ENCODE measurements at places on chromosomes 5 and 9.

- peaks cover 21% of the 10 kb centered on the region for H3K27me3 ChIP-seq
- H3K36me3 ChIP-seq = no peaks in the 10 kb centered on the region
- no peak overlapping the region for H3K4me3 ChIP-seq
- peaks cover 7% of the 10 kb centered on the region for H3K4me1 ChIP-seq
Measured at GRCh38 chr5:94184870-94185269, 433.5 kb downstream of the KIAA0825 start.

- no peaks in the 10 kb centered on the region for H3K27me3 ChIP-seq
- H3K4me1 ChIP-seq = peaks cover 23% of the 10 kb centered on the region
- H3K36me3 ChIP-seq = peaks cover 50% of the 10 kb centered on the region
- DNase-seq = no peak
Measured at GRCh38 chr5:143376195-143376779, 27.2 kb downstream of the NR3C1 start.

DNA sequence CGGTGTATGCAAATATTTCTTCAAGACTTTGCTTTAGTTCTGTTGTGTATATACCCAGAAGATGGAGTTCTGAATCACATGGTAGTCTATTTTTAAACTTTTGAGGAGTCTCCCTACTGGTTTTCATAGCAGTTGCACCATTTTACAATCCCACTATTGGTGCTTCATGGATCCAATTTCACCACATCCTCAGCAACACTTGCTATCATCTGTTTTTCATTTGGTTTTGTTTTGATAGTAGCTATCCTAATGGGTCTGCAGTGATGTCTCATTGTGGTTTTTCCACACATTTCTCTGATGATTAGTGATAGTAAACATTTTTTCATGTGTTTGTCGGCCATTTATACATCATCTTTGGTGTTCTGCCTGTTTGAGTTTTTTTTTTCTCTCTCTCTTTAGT is 1339.3 kb downstream of the EFNA5 start:
- no peak for DNase-seq
- H3K27me3 ChIP-seq = no peaks in the 10 kb centered on the region
- no peaks in the 10 kb centered on the region for H3K4me1 ChIP-seq
- H3K27ac ChIP-seq = no peak overlapping the region
- no peak overlapping the region for H3K4me3 ChIP-seq
- H3K36me3 ChIP-seq = no peaks in the 10 kb centered on the region

GRCh38 chr5:7650755-7651154 is 200.2 kb downstream of the CFAP90 start:
- H3K4me3 ChIP-seq = no peak overlapping the region
- no peaks in the 10 kb centered on the region for H3K36me3 ChIP-seq
- H3K27ac ChIP-seq = no peak overlapping the region
- H3K4me1 ChIP-seq = no peaks in the 10 kb centered on the region

DNA sequence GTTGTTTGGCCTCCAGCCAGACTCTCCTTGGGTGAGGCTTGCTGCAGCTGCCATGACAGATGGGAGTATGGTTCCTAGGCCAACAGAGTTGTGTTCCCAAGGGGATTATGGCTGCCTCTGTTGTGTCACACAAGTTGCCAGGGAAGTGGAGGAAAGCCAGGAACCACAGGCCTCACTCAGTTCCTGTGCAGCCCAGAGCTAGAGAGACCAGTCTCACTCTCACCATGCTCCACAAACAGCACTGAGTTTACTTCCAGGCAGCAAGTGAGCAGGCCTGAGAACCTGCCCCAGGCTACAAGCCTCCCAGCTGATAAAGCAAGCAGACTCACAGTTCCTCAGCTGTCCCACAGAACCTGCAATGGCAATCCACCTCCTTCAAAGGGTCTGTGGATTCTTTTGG is 273.6 kb upstream of the TAS2R1 start:
- H3K36me3 ChIP-seq = no peaks in the 10 kb centered on the region
- no peaks in the 10 kb centered on the region for H3K4me1 ChIP-seq
- no peak overlapping the region for H3K27ac ChIP-seq
- no peaks in the 10 kb centered on the region for H3K27me3 ChIP-seq

DNA sequence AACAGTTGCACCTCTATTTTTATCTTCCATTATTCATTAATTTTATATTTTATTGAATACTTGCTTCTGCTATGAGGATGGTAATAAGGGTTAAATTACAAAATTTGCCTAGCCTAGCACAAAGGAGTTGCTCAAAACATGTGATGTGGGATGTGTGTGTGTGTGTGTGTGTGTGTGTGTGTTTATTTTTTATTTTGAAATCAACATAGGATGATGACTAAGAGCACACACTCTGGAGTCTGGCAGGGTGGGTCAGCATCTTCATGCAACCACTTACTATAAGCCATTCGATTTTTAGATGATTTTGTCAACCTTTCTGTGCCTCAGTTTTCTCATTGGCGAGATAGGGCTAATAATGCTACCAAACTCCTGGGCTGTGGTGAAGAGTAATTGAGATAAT is 57.7 kb upstream of the MAMDC2 start:
- no peaks in the 10 kb centered on the region for H3K4me1 ChIP-seq
- H3K27ac ChIP-seq = no peak overlapping the region
- H3K4me3 ChIP-seq = no peak overlapping the region
- H3K36me3 ChIP-seq = no peaks in the 10 kb centered on the region
- H3K27me3 ChIP-seq = peaks cover 2% of the 10 kb centered on the region
- DNase-seq = no peak

GRCh38 chr9:101117161-101117560 is 88.6 kb downstream of the PLPPR1 start:
- no peak for DNase-seq
- no peak overlapping the region for H3K27ac ChIP-seq
- no peaks in the 10 kb centered on the region for H3K4me1 ChIP-seq
- peaks cover 2% of the 10 kb centered on the region for H3K27me3 ChIP-seq
- no peak overlapping the region for H3K4me3 ChIP-seq
- H3K36me3 ChIP-seq = no peaks in the 10 kb centered on the region
